Heart right ventricle (tissue), 16 donors: ENCODE measurements at places on chromosomes 11 and 22. TPM values are rescaled to one million over a fixed set of nuclear protein-coding genes. Genes with fewer than 3 reads are reported as not detected.

Gene MAJIN
- total RNA-seq = not detected

Gene SCN2B
- total RNA-seq = 24.0 TPM

Gene CWF19L2
- 8.3 TPM for total RNA-seq

Gene SLC22A6
- total RNA-seq = not detected

Gene ANGPTL5
- total RNA-seq = 0.17 TPM

DNA sequence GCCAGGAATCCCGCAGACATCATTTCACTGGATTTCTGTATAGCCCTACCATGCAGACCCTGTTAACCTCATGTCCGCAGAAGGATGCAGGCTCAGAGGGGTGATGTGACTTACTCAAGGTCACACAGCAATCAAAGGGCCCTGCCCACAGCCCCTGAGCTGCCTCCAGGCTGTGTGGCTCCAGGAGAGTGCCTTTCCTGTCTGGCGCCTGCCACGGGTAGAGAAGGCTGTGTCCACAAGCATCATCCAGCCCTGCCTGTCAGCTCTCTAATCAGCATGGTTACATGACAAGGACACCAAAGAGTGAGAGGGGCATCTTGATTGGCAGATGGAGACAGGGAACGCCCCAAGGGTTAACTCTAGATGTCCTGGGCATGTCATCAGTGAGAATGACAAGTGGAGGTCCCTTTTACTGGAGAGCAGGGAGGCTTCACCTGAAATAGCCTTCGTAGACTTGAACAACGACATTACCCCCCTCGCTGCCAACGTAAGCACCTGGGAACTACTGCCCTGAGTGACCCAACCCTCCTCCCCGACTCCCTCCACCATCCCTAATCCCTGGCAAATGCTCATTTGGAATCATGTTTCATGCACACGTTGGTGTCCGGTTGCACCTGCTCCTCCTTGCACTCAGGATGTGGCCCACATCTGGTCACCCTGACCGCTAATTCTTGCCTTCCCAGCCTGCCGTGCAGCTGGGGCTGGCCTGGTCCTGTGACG is 6.9 kb downstream of the FGF19 start:
- DNase-seq = no peak

GRCh38 chr11:65793144-65793581 is 6.3 kb downstream of the OVOL1 start:
- DNase-seq = no peak

GRCh38 chr11:69510471-69511357 is 29.3 kb downstream of the LINC01488 start:
- DNase-seq = no peak

DNA sequence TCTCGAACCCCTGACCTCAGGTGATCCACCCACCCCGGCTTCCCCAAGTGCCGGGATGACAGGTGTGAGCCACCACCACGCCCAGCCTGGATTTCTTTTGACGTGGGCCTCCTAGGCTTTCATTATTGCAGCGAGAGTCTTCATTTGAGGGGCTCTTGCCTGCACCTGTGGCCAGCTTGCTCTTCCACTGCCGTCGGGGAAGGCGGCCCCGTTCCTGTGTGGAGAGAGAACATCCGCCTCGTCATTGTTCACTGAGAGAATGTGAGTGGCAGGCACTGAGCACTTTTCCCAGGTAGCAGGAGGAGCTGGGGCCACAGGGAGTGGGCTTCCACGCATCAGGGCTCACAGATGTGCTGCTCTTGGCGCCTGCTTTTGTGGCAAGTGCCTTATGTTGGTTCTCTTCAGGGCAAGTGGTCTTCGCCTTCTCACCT is 365.0 kb downstream of the TBC1D22A start:
- DNase-seq = no peak

GRCh38 chr22:36548606-36549005 is 19.6 kb upstream of the EIF3D start:
- no peak for DNase-seq

- no peak for DNase-seq
These were observed 22.2 kb upstream of the CCDC34 start for GRCh38 chr11:27385245-27385644.

DNA sequence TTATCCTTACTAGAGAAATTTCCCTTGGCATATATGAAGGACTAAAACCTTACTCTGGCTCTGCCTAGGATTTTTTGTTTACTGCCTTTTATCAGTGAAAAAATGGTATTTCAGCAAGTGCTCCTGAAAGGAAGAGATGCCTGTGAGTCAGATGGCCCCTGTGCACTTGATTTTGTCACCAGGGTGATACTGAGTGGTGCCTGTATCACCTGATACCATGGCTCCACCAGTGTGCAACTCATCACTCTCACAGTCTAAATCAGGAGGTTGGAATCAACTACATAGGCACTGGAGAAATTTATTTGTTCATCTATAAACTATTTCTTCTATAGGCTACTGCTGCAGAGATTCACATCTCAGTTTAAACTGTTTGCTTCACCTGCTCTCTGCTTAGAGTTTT is 43.2 kb downstream of the F2 start:
- no peak for DNase-seq

DNA sequence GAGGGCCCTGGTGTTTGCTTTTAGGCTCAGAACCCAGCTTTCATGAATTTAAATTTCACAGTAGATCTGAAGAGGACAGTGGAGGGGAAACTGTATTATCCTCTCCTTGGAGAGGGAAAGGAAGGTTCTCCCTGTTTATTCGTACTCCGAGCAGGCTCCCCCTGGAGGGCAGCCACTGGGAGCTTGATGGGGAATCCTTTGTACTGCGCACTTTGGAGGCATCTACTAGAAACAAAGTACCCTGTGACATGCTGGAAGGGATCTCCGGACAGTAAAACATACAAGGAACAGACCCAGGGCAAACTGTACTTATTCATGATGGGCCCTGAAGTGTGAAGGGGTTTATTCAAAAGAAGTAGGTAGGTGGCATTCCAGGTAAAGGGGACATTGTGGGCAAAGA is 27.2 kb downstream of the NAV2 start:
- DNase-seq = no peak

GRCh38 chr11:118917481-118918127 is 8.1 kb downstream of the BCL9L start:
- DNase-seq = no peak

DNA sequence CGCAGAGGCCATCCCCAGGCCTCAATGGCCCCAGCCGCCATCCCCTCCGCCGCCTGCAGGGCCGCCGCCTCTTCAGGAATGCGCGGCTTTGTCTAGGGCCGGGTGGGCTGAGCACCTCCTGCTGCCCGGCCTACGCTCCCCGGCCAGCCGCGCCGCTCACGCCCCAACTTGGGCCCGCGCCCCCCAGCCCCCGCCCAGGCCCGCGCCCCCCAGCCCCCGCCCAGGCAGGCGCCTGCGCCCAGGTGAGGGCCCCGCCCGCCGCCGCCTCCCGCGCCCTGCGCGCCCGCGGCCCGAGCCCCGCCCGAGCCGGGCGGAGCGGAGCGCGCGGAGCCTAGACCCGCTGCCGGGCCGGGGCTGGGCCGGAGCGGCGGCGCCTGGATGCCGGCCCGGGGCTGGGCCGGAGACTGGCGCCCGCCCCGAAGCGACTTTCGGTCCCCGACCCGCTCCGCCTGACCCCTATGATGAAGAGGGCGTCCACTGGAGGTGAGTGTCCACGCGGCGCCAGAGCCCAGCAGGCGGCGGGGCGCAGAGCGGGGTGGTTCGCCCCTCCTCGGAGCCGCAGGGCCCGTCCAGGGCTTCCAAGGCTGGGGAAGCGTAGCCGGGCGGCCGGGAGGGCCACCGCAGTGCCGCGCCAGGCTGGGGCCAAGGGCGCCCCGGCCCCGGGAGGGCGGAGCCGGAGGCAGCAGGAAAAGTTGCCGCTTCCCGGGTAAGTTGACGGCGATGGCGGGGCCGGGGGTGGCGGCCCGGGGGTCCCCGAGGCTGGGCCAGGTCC is 34.3 kb upstream of the PRODH start:
- DNase-seq = no peak

GRCh38 chr22:39988386-39989114 is 6.2 kb upstream of the FAM83F start:
- DNase-seq = no peak

- DNase-seq = no peak
These were observed 80.5 kb upstream of the ADSL start for GRCh38 chr22:40265783-40266182.

GRCh38 chr22:42621505-42622002 is 6.9 kb upstream of the POLDIP3 start:
- DNase-seq = peak; percentile 69

GRCh38 chr22:33270596-33270995 is 212.4 kb upstream of the SYN3 start:
- DNase-seq = no peak
